ENCODE measurements at places on chromosomes 7 and 10.

DNA sequence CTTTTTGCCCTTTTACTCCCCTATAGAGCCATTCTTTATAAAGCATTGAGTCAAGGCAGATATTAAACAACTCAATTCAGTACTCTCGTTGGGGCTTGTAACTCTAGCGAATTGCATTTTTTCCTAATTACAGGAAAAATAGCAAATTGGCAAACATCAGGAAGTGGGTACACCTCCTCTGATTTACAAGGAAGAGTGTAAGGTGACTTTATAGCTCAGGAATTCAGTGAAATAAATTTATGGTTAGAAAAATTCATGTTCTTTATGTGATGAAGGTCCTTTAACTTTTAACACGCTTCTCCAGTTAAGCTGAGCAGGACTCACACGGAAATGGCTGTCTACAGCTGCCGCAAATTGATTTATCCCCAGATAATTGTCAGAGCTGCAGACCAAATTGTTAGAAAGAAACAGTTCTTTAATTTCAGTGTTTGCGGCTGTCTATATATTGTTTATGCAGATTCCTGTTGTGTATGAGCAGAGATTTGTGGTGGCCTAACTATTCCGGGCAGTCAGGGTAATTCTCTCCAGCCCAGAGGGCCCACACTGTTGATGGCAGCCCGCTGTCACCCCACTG lies 151.1 kb upstream of the MKI67 start:
- no peak for DNase-seq

GRCh38 chr7:14133752-14134151 lies 144.3 kb upstream of the ETV1 start:
- no peak for DNase-seq

DNA sequence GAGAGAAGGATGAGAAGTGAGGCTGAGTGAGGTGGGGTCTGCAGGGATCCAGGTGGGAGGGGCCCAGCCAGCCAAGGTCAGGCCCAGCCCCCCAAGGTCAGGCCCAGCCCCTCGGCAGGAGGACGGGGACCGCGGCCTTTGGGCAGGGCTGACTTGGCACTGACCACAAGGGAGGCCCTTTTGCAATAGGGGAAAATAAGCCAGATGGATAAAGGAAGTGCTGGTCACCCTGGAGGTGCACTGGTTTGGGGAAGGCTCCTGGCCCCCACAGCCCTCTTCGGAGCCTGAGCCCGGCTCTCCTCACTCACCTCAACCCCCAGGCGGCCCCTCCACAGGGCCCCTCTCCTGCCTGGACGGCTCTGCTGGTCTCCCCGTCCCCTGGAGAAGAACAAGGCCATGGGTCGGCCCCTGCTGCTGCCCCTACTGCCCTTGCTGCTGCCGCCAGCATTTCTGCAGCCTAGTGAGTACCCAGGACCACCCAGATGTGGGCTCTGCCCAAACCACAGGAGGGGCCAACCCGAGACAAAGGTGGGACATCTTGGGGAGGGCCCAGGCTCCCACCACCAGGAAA lies at the start of gene PILRA:
Gene PILRA (plus strand): TSS at position 227 of the 571 bp plus-strand sequence. CDS start 170 bp downstream, at position 397.
- no peak for DNase-seq

GRCh38 chr10:77798940-77799339 lies 127.6 kb downstream of the DLG5 start:
- DNase-seq: no peak

- DNase-seq: no peak
These were observed 17.2 kb upstream of the ATP6V0E2 start for GRCh38 chr7:149856583-149856982.

DNA sequence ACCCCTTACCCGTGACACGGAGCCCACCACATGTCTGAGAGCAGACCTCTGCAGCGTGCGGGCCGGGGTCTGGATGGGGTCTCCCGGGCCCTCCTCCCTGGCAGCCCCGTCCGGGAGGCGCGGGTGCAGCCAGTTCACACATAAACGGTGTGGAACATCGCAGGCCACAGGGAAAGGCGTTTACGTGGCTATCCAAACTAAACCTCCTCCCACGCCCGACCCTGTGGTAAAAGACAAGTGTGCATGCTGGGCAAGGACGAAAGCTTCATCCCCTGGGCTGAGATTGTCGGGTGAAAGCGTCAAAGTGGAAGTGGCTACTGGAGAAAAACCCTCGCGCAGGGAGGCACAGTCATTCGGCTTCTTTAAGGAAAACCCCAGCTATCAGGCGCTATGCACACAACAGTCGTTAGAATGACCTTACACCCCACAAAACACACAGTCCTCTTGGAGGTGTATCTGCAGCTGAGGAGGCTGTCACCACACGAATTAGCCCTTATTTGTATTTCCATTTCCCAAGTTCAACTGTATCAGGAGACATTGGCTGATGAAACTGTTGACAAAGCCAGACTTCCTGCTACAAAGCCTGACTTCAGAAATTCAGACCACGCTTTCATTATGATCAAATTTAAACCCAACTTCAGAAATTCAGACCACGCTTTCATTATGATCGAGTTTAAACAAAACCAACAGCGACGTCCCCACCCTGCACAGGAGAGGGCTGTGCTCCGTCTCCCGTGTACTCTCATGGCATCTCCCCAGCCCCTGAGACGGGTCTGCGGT lies 15.3 kb downstream of the GPER1 start:
- no peak for DNase-seq

- DNase-seq: no peak
These were observed 369.5 kb upstream of the LRRN3 start for GRCh38 chr7:110721395-110721794.

- no peak for DNase-seq
These were observed 80.2 kb downstream of the RHOBTB1 start for GRCh38 chr10:60863796-60864195.

DNA sequence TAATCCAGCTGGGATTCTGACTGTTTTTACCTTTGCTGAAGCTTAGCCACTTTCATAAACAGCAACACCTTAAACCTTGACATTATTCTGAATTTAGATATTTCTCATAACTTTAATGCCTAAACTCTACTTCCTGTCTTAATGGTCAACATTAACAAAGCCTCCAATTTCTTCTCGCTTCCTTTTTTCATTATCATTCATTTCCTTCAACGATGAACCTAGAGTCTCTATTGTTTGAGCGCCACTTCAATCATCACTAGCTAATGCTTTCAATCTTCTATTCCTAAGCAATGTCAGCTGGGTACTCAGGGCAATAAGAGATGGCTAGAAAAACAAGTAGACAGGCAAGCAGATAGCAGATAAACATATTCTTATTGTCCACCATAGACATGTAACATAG lies 96.6 kb upstream of the TMEM196 start:
- no peak for DNase-seq

- no peak for DNase-seq
These were observed 36.0 kb downstream of the KIAA1549 start for GRCh38 chr7:138945154-138945553.

DNA sequence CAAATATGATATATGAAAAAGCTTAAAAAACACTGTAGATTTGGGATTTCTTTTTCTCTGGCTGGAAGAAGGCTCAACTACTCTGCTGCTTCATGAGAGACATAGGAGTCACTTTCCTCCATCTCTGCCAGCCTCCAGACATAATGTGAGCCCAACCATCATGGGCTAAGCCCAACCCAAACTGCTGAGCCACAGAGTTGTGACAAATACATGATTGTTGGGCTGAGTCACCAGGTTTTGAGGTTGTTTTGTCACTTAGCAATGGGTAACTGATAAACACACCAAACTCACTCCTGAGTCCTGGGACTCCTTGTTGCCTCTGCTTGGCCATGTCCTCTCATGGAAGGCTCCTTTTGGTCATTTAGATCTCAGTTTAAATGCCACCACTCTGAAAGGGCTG lies 381.8 kb upstream of the FZD8 start:
- peak; percentile 15 for DNase-seq

DNA sequence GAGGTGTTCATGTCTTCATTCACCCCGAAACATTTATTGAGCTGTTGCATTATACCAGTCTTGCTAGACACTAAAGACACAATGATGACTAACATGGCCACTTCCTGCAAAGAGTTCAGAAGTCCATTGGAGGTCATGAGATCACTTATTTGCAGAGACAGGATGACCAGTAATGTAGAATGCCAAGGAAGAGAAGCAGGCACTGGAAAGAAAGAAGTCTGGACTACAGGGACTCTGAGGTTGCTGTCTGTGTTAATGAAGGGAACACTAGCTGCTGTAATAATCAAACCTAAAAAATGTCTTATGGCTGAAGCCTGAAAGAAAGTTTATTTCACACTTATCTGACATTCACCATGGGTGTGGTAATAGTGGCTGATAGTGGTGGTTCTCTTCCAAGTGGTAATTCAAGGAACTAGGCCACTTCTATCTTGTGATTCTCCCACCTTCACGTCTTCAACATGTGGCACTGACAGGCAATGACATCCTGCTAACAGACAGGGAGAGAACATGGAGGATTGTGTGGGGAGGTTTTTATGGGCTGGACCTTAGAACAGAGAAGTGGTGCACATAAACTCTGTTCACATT lies 89.2 kb upstream of the MKLN1 start:
- DNase-seq: no peak

- no peak for DNase-seq
These were observed 37.1 kb downstream of the COL1A2 start for GRCh38 chr7:94431619-94432280.

GRCh38 chr7:18906901-18907300 lies 210.5 kb downstream of the TWIST1 start:
- no peak for DNase-seq

GRCh38 chr7:148524479-148525224 lies 65.9 kb upstream of the C7orf33 start:
- DNase-seq: no peak

DNA sequence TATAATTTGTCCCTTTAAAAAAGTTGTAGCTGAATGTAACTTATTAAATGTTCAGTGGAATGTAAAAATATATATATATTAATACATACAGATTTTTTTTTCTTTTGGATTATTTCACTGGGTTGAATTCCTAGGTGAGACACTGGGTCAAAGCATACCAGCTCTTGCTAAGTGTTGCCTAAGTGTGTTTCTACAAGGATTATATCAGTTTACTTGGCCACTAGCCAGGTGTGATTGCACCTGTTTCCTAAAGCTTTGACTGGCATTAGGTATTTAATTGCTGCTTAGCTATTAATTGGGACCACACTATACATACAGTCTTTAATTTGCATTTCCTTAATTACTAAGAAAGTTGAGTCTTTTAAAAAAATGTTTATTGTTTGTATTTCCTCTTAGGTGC lies 5.5 kb upstream of the ELOVL3 start:
- DNase-seq: no peak

DNA sequence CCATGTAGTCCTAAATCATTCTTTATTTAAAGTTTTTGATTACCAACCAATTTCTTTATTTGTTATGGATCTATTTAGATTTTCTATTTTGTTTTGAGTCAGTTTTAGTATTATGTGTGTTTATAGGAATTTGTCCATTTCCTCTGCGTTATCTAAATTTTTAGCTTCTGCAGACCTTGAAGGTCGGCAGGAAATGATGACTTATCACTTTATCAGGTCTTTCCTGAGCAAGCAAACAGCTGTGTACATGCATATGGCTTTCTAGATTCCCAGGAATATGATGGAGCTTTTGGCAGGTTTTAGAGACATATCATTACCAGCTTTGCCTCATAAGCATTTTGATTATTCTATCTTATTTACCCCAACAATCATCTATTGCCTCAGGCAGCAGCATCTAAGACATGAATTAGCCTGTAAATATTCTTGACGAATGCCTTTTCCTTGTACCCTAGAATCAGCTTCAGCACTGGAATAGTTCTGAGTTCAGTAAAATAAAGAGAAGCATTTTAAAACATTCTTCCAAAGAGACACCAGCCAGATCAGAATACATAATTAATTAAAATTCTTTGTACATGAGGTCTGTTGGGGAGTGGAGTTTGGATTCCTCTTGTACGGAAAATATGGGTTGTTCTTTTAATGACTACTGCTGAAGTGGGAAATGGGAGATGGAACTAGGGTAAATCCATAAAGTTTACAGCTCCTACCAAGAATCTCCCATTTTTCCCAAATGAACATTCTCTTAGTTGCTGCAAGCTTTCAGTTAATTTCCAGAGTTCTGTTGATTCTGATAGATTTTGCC lies 408.8 kb upstream of the SEMA3C start:
- no peak for DNase-seq

DNA sequence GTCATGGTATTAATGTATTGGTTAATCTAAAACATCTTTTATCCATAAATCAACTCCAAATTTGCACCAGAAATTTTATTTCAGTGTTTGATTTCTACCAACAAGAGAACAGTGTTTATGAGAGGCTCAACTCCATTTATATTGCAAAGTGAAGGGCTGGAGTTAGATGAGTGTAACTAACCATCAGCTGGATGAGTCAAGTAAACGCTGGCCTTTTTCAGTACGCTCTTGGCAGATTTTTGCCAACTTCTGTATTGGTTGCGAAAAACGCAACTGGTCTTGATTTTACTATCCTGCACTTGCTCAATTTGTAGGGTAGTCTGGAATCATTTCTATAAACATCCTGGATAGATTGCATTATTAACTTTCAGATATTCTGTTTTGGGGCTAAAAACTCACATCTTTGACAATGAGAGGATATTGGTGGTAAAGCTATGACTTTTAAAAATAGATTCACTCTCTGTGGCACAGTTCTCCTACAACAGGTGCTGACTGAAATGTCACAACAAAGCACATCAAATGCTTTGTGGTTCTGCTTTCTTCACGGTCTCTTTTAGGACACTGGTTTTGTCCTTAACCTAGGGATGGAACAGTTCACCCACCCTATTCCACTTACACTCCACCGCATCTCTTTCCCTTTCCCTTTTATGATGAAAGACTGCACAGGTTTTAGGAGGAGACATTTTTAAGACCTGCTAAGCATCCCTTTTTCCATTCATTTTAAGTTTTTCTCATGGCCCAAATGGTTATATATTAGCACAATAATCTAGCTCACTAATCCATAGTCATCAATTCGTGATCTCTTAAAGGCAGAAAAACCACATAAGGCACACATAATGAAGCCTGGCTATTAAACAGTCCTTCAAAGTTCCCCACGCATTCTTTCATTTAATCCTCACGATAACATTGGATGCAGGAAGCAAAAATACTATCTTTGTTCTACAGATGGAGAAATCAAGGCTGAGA lies 12.8 kb downstream of the CACNA2D1 start:
- no peak for DNase-seq

- DNase-seq: no peak
These were observed 3.5 kb upstream of the RGS10 start for GRCh38 chr10:119546009-119546408.

GRCh38 chr10:42973411-42973810 lies 103.5 kb upstream of the RET start:
- no peak for DNase-seq

Data from HS-27A (cell line).